Activated CD8-positive, alpha-beta memory T cell treated with anti-CD3 and anti-CD28 coated beads for 48 hours (primary cell): ENCODE measurements at places on chromosomes 3 and 15.
A peak's percentile ranks its signal among the peaks of the same experiment; 100 is the strongest.

DNA sequence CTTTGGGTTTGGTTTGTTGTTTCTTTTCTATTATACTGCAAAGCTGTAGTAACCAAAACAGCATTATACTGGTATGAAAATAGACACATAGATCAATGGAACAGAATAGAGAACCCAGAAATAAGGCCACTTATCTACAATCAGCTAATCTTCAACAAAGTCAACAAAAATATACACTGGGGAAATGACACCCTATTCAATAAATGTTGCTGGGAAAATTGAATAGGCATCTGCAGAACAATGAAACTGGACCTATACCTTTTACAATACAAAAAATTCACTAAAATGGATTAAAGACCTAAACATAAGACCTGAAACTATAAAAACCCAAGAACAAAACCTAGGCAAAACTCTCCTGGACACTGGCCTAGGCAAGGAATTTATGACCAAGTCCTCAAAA is 52.9 kb downstream of the TLNRD1 start:
- no peak for DNase-seq

GRCh38 chr3:185933374-185934173 is 4.2 kb downstream of the TRA2B start:
- no peak for DNase-seq

- no peak for DNase-seq
Observed at GRCh38 chr3:53238051-53238850, 17.6 kb downstream of the TKT start.

- DNase-seq: no peak
Observed at GRCh38 chr3:177776661-177777101, 579.4 kb upstream of the TBL1XR1 start.

DNA sequence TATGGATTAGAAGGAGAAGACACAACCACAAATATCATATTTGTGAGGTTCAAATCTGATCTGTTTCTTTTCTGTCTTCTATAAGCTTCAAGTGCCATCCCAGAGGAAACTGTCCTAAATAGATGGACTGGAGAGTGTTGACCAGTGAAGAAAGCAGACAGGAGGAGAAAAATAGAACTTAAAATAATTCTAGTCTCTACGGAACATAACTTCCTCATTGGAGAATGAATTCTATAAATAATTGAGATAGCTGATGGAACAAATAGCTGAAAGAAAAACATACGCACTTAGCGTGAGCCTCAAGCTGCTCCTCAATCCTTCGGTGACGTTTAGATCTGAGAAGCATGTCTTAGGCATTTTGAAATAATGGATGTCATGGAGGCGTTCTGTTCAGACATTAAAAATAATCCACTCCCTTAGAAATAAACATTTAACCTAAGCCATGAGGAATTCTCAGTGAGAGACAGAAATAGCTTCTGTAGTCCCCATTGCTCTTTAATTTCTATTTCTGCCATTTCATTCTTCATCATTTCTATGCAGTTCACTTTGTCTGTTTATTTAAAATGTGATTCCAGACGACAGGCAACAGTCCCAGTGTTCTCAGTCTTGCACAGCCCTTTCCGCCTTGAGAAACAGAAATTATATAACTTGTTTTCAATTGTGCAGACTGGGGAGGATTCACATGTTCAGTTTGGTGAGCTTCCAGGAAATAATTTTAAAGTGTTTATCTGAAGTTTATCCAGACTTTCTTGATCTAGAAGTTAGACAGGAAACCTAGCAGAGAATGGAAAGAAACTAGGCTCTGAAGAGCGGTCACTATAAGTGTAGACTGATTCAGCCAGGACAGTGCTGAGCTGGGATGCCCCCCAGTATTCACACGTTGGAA is 97.3 kb downstream of the NR1D2 start:
- no peak for DNase-seq

DNA sequence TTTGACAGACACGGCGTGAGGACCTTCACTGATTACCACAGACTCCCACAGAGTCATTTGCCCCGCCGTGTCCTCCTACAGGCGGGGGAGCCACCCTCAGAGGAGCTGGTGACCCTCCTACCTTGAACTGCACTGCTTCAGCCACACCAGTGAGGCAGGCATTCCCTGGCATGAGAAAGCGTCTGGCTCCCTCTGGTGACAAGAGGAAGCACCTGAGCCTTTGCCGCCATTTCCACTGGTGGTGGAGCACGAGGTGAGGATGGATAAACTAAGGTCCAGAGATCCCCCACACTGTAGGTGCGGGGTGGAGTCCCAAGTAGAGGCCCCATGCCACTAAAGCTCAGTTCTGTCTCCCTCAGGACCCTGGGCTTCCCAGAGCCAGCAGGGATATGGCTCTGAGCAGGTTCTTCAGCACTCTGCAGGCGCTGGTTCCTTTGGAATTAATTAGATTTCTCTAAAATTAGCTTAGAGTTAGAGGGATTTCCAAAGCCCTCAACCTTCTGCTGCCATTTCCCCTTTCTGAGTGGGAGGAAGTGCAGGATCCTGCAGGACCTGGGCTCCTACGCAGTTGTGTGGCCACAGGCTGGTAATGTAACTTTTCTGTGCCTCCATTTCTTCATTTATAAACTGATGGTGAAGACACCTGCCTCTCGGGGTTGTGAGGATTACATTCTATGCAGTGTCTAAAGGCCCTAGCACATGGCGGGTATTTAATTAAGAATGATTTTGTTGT is 224.0 kb downstream of the SLCO3A1 start:
- peak; percentile 33 for DNase-seq

- DNase-seq: no peak
Observed at GRCh38 chr3:98068824-98069223, 18.1 kb upstream of the OR5AC2 start.

- DNase-seq: no peak
Observed at GRCh38 chr3:98957681-98958080, 56.2 kb upstream of the DCBLD2 start.

DNA sequence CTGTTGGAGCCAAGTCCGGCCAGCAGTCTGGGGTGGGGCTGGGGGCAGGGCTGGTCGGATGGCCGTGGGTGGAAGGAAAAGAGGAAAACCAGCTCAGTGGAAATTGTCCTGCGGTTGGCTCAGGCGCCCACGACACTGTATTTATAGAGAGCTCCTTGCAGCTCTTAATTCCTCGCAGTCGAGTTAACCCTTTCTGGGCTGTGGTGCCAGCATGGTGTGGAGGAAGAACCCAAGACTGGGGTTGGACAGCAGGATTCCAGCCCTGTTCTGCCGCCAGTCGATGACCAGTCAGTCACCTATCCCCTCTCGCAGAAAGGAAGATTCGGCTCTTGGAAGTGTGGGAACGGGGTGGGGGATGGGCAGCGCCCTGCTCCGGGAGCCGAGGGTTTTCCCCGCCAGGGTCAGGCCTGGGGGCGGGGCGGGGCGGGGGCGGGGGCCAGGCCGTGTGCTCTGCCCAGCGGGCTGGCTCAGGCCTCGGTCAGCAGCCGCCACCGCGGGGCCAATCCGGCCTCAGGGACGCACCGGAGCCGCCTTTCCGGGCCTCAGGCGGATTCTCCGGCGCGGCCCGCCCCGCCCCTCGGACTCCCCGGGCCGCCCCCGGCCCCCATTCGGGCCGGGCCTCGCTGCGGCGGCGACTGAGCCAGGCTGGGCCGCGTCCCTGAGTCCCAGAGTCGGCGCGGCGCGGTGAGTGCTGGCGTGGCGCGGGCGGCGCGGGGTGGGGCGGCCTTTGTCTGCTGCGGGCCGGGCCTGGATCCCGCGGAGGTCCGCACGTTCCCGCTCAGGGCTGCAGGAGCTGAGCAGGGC is at the start of gene CD276:
Gene CD276, plus strand, starts transcription at position 607 of the 804 bp plus-strand sequence. CDS start 15,257 bp downstream, outside the sequence.
- no peak for DNase-seq

GRCh38 chr15:96896766-96897165 is 566.3 kb downstream of the NR2F2 start:
- no peak for DNase-seq

DNA sequence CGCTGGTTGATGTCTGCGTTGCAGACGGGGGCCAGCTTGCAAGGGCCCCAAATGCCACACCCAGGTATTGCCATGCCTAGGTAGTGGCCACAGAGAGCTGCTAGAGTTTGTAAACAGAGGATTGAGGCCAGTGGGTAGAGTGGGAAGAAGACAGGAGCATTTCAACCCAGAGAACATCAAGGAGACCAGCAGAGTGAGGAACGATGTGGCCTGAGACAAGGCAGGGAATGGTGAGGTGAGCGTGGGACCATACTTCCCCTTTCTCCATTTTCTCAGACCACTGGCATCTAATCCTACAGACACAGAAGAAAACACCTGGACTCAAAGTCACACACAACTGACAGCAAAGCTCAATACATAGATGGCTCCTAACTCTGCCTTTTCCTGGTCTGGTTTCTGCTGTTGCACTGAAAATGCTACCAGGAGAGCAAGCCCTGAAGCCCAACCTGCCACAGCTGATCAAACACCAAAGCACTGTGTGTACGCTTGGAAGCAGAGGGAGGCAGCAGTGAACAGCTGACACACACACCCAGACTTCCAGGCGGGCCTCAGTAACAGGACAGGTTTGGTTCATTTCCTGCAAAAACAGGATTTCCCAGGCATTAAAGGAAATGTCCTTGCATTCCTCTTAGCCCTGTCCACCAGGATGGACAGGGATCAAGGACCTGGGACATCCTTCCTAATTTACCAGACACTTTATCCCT is 1.6 kb downstream of the FAM174B start:
- DNase-seq: no peak

- DNase-seq: no peak
Observed at GRCh38 chr15:40454904-40455391, 14.2 kb downstream of the BAHD1 start.

- no peak for DNase-seq
Observed at GRCh38 chr3:111068574-111068973, 3.0 kb upstream of the NECTIN3 start.

GRCh38 chr3:88311826-88312225 is 162.1 kb downstream of the C3orf38 start:
- no peak for DNase-seq

- no peak for DNase-seq
Observed at GRCh38 chr3:187288131-187288854, 3.2 kb downstream of the MASP1 start.

DNA sequence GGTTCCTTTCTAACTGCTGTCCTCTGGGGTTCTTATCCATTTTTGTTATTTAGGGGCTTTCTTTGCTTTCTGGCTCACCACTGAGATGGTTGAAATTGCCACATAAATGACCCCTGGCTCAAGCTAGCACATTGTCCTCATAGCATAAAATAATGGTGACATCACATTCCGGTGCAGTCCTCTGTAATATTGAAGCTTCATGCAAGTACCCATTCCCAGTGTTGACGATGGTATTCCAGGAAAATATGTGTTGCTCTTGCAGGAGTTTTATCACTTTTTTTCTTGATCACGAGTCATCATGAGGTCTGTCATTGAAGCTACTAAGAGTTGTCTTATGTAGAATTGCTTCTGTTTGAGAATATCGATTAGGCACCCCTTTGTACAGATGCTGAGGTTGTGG is 56.1 kb downstream of the CRTC3 start:
- DNase-seq: no peak

GRCh38 chr3:116716490-116716889 is 6.9 kb downstream of the TUSC7 start:
- DNase-seq: no peak

DNA sequence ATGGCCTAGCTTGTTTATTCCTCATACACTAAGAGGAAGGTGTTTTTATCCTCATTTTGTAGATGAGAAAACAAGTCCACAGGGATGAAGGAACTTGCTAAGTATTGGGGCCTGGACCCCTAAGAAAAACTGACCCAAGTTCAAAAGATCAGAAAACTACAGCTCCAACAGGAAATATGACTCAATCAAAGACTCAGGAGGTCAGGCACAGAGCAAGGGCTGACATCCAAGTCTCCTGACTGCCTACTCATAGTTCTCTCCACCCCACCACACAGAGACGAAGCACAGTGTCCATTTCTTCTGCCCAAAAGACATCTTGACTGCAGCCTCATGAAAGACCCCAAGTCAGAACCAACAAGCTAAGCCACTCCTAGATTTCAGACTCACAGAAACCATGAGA is 26.9 kb upstream of the TPM1 start:
- no peak for DNase-seq

DNA sequence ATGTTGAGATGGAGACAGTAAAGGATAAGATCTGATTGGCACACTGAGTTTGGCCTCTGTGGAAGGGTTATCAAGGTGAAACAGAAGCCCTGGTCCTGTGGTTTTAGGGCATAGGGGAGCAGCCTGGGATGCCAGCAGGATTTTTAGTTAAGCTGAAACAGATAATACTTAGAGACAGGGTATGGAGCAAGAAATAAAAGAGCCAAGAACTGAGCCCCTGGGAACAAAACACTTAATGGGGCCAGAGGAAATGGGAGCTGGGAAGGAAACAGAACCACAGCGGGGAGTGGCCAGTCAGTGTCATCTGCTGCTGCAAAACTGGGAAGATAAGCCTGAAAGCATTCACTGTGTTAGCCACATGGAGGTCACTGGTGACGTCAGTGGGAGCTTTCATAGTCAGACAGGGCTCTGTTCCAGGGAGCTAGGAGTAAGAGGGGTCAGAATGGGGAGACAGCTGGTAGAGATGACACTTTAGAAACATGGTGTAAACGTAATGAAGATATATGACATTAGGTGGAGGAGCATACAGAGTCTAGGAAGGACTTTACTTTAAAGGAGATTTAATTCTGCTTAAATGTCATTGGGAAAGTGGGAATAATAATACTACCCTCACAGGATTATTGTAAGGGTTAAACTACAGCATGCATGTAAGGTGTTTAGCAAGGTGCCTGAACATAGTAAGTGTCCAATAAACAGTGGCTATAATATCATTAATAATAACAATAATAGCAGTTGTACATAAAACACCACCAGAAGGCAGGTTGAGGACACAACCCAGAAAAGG is 172.7 kb upstream of the CTNNB1 start:
- DNase-seq: no peak

- DNase-seq: no peak
Observed at GRCh38 chr3:31696009-31696297, 163.2 kb downstream of the STT3B start.

DNA sequence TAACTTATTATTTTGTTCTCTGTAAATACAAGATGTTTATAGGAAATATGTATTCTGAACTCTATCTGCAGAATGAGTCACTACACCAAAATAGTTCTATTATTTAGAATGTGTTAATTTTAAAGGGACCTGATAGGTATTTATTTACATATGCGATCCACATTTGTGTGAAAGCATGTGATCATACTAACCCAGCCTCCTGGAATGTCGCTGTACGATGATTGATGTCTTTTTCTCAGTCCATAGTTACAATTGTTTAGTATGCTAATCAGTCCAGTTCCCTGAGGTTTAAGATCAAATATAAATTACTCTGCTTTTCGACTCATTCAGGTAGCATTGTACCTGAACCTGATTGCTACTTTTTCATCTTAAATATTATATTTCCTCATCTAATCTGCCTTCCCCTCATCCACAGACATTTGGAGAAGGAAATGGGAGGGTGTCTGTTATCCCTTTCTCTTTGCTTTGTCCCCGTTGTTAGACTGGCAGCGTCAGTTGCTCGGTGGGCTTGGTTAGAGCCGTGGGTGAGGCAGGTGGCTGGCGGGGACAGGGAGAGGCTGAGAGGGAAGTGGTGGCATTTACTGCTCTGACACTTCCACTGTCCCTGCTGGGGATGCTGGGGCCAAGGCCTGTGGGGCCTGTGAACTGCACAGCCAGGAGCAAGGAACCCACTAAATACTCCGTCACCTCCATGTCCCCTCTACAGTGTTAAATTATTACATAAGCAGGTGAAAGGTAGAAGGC is 27.8 kb upstream of the NR2E3 start:
- DNase-seq: no peak
